Fibroblast of villous mesenchyme (primary cell): ENCODE measurements at places on chromosomes 4 and X. TPM values are rescaled to one million over a fixed set of nuclear protein-coding genes. Genes with fewer than 3 reads are reported as not detected.

Gene MUC7
- total RNA-seq, result not detected in 2 replicates

Gene HELT
- total RNA-seq, result not detected in 2 replicates

GRCh38 chrX:144791298-144791697 is 456.0 kb upstream of the SPANXN1 start:
- no peak for DNase-seq

Gene CFAP99
- total RNA-seq, result not detected in 2 replicates

Gene EDA
- total RNA-seq, result under 0.01 TPM in 1 of 2 replicates, not detected in the other

Gene NCAPG
- 17.4 and 32.8 TPM in 2 replicates for total RNA-seq
